ENCODE measurements at places on chromosomes 7 and 10.

DNA sequence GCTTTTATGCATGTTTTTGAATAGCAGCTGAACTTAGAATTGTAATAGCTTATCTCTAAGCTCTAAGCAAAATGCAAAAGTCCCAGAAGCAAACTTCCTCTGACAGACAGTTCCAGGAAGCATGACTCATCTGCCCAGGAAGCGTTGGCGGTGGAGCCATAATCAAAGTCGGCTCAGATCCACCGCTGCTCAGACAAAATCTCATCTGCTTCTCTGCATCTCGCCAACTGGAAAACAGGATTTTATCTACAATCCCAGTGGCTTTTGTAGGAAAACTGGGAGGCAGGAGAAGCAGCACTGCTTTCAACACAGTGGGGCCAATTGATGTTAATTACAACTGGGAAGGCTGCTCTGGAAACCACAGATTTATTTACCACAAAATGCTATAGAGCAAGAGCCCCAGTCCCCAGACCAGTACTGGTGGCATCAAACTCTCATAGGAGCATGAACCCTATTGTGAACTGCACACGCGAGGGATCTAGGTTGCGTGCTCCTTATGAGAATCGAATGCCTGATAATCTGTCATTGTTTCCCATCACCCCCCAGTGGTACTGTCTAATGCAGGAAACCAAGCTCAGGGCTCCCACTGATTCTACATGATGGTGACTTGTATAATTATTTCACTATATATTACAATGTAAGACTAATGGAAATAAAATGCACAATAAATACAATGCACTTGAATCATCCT, 99.9 kb downstream of the CUBN start:
- no peak for DNase-seq

DNA sequence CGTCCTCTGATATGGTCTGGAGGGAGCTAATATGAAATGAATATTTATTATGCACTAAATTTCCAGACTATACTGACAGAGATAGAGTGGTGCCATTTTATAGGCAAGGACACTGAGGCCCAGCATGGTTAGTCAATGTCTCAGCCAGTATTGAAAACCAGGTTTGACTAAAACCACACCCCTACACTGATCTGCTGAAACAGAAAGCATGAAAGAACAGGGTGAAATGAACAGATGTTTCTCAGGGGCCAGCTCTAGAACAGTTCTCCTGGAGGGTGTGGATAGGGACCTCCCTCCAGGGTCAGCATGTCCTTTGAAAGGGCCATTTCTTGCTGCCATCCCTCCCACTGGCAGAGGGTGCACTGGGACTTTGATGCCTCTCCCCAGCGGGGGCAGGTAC, 700.5 kb downstream of the GRID1 start:
- DNase-seq = no peak

DNA sequence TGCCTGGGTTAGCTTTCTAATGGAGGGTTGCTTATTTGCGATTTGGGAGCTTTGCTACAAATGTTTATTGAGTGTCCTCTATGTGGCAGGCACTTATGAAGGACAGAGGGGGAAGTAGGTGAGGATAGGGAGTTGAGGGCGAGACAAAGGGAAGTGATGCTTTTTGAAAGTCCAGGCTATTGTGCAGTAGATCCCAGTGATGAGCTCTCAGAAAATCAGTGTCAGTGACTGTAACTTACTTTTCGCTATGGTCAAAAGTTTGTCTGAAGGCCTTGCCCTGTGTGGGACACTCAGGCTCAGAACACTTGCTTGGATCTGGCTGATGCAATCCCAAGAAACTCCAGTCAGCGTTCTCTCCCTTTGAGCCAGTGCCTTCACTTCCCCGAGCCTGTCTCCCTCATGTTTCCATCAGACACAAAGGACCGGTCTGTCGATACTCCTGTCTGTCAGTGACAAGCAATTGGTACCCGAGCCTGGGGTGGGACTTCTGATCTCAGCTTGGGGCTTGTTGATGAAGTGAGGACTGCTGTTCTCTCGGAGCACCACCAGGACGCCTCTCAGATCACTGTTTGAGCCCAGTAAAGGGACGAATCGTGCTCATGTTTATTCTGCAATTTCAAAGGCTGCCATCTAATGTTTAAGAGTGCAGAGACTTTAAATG, 63.1 kb upstream of the SORCS3 start:
- DNase-seq = no peak

DNA sequence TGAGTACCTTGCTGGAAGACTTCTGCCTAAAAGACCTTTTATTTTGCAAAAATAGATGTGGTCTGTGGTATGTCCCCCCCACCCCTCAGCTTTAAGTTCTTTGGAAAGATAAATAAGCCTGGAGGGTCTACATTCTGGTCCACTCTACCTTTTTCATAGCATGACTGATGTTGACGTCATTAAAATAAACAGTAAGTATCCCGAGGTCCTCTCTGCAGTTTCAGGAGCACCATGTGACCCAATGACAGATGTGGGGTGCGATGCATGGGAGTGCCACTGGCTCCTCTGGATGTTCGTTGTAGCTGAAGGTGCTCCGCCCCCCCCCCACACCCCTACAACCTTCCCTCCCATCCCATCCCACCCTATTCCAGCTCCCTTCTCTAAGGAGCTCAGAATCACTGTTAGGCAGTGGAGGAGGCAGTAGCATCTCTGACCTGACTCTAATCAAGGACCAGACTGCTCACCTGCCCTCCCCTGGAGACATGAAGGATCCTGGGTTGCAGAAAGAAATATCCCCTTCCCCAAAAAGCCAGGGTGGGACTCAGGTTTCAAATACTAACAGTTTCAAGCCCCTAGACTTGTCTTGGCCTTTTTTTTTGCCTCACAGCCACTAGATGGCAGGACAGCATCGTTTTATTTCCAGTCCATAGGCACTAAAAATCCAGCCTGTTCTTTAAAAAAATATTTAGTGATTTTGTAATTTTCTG, 25.1 kb downstream of the CASP7 start:
- DNase-seq = no peak

DNA sequence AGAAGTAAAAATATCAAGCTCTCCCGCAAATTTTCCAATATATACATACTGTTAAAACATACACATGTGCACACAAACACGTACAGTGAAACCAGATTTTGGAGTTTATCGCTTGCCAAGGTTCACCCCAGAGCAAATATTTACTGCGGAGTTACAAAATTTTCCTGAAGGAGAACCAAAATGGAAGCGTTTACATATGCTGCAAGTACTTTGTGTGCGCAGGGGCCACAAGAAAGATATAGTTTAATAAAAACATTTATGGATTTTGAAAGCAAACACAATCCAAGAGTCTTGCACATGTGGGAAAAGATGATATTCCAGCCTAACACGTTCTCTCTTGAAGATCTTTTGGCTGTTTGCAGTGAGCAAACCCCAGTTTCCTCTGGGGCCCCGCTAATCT, 301.3 kb upstream of the NFE2L3 start:
- DNase-seq = no peak
